ENCODE measurements at places on chromosomes 4 and X. TPM values are rescaled to one million over a fixed set of nuclear protein-coding genes. Genes with fewer than 3 reads are reported as not detected.

Gene VSIG4
- 15.1 TPM for total RNA-seq

DNA sequence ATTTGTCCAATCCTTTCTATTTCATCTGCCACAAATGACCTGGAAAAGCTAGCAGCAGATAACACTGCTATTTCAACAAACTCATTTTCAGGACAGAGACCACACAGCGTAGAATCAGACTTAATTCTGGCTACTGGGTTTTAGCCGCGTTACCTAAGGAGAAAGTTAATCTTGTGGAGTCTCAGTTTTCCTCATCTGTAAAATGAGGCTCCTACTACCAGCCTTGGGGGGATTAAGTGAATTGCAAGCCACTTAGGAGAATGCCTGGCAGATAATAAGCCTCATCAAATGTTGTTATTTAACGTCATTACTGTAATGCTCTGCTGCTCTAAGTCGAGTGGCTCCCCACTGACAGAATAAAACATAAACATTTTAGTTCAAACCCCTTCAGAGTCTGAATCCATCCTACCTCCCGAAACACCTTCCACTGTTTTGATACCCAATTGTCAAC lies 1.4 kb downstream of the CCNI start:
- no peaks in the 10 kb centered on the region for H3K27me3 ChIP-seq
- H3K27ac ChIP-seq, result peak overlapping the region; percentile 99
- no peak for DNase-seq
- no peaks in the 10 kb centered on the region for H3K36me3 ChIP-seq

Gene LDOC1
- total RNA-seq, result not detected

- no peak overlapping the region for H3K4me3 ChIP-seq
- no peak for DNase-seq
- no peak overlapping the region for H3K27ac ChIP-seq
Measured at GRCh38 chr4:168993714-168994510, 16.1 kb downstream of the CBR4 start.
